AG04449 (cell line): ENCODE measurements at places on chromosomes 13 and 19.
A peak's percentile ranks its signal among the peaks of the same experiment; 100 is the strongest.

- no peak for DNase-seq
Measured at GRCh38 chr19:289651-290371, 1.4 kb downstream of the PLPP2 start.

DNA sequence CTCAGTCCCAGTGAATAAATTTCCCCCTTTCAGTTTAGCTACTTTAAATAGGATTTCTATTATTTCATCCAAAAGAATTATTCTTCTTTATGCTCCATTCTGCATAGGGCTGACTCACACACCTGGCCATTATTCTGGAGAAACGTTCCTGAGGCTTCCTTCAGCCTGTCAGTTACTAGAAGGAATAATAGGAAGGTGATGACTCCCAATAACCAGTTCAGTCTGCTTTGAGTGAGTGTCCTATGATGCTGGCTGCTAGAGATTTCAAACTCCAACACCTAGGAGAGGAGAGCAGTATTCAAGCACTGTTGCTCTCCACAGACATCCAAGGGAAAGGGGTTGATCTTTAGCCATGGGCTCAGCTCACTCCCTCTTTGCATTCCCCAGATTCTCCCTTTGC lies 117.8 kb downstream of the KCTD12 start:
- DNase-seq, result no peak

- DNase-seq, result no peak
Measured at GRCh38 chr19:49923055-49924003, 5.7 kb upstream of the ATF5 start.

DNA sequence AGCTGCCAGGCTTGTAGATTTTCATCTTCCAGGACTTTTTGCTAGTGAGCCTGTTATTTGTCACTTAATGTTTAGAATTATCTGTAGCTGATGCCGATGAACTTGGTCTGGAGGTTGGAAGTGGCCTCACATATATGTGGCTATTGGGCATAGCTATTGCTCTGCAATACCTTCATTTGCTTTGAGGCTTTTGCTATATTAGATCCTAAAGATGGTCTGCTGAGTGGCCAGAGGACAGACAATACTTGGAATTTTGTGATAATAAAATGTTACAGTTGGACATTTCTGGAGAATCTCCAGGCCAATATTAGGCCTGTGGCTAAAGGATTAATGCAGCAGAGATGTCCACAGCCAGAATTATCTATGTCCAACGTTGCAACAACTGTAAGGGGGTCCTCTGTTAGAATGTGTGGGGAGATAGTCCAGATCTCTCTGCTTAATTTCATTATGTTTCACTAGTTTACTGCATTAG lies 222.3 kb downstream of the GPC5 start:
- no peak for DNase-seq

- no peak for DNase-seq
Measured at GRCh38 chr13:30831515-30831914, 74.6 kb upstream of the MEDAG start.

GRCh38 chr13:80048030-80048429 lies 292.9 kb downstream of the SPRY2 start:
- no peak for DNase-seq

DNA sequence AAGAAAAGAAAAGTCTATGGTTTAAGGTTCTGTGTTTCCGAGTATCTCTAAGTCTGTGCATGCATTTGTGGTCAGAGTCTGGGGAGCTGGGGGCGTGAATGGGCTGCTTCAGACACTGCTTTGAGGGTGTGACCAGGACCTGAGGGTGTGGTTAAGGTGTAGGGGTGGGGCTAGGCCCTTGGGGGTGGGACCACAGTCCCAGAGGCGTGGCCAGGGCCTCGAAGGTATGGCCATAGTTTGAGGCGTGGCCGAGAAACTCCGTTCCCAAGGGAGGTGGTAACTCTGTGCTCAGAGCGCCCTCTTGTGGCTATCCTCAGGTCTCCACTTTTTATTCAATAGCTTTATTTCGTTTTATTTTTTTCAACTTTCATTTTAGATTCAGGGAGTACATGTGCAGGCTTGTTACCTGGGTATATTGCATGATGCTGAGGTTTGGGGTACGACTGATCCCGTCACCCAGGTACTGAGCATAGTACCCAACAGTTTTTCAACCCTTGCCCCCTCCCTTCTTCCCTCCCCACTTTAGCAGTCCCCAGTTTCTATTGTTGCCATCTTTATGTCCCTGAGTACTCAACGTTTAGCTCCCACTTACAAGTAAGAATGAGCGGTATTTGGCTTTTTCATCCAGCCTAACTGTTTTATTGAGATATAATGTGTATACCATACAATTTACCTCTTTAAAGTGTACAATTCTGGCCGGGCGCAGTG lies 7.0 kb upstream of the CBLC start:
- no peak for DNase-seq

- no peak for DNase-seq
Measured at GRCh38 chr13:27573265-27573664, 47.1 kb downstream of the LNX2 start.

DNA sequence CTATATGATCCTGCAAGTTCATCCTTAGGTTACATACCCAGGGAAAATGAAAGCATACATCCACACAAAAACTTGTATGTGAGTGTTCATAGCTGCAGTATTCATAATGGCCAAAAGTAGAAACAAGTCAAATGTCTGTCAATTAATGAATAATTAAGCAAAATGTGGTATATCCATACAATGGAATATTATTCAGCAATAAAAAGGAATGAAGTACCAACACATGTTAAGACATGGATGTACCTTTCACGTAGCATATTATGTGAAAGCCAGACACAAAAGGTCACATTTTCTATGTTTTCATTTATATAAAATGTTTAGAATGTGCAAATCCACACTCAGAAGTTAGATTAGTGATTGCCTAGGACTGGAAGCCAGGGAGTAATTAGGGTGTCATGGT lies 75.4 kb downstream of the ZNF429 start:
- no peak for DNase-seq

GRCh38 chr19:16198370-16198651 lies 600 bp downstream of the AP1M1 start:
- no peak for DNase-seq

GRCh38 chr13:100392709-100393630 lies 195.6 kb downstream of the GGACT start:
- peak; percentile 99 for DNase-seq

DNA sequence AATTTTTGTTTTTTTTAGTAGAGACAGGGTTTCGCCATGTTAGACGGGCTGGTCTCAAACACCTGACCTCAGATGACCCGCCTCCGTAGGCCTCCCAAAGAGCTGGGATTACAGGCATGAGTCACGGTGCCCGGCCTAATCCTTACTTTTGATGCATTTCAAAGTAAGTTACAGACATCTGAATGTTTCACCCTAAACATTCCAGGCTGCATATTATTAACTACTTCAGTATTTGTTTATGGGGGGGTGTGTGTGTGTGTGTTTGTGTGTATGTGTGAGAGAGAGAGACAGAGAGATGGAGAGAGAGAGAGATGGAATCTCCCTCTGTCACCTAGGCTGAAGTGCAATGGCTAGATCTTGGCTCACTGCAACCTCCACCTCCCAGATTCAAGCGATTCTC lies 13.1 kb downstream of the SULT2B1 start:
- no peak for DNase-seq

DNA sequence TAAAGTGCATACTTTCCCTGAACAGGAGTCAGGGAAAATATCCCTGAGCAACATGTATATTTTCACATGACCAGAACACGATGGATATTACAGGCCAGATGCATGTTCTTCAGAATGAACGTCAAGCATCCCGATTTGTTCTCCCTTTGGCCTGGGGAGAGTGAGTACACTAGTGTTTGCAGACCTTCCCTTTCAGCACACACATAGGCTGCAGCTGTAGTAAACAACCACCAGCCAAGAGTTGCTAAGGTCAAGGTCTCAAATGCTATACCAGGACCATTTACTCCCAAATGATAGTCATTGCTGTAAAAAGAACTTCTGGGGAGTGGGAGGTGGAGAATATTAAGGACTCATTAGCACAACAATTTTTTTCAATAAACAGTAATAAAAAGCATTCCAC lies 3.0 kb downstream of the KLF12 start:
- DNase-seq, result no peak

- DNase-seq, result no peak
Measured at GRCh38 chr13:48158290-48158689, 63.4 kb upstream of the MED4 start.

- DNase-seq, result no peak
Measured at GRCh38 chr19:47512948-47513319, 1.9 kb downstream of the NAPA start.

DNA sequence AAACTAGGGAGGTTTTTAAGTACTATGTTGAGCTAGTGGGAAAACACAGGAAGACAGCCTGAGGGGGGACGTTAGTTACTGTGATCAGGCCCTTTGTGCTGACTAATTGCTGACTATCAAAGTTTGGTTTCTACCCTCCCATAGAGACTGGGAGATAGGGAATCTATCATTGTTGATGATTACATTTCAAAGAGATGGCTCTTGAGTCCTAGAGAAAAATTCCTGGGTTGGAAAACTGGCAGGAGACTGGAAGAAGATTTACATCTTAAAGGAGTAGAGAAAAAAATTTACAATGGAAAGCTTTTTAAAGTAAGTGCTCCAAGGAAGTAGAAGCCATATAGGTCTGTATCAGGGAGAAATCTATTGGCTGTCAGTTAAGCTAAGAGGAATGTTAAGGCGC lies 522.0 kb upstream of the KLHL1 start:
- DNase-seq, result no peak

DNA sequence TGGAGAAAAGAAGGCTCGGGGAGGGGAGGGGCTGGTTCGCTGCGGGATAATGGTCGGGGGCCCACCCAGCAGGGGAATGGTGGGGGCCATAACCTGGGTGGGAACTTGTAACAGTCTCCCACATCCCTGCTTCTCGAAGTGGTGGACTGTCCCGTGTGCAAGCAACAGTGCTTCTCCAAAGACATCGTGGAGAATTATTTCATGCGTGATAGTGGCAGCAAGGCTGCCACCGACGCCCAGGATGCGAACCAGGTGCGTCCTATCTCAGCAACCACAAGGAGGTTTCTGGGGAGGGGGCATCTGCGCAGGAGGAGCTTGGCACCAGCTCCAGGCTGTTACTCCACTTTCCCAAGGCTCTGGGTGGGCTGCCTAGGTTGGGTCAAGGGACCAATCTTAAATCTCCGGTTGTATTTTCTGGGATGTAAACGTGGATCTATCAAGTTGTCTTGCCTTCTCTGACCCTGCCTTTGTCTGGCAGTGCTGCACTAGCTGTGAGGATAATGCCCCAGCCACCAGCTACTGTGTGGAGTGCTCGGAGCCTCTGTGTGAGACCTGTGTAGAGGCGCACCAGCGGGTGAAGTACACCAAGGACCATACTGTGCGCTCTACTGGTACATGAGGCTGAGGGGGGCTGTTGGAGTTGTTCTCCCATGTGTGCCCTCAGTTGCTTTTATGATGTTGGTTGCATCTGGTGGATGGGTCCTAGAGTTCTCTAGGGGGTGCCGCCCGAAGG lies 1.6 kb downstream of the TRIM28 start:
- no peak for DNase-seq

DNA sequence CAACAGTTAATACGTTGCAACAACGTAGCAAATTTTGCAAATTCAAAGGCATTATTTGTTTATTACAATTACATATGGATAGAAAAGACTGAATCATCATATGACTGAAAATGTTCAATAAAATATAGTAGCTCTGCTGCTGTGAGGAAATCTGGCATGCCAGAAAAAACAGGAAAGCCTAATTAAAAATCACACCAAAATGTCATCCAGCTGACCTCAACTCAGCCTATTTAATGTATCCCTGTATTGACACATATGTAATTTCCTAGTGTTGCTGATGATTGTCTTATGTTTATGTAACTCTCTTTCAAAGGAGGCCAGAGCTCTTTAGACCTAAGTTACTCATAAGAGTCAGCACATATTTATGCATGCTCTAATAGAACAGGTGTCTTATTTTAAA lies 495.0 kb downstream of the PCDH17 start:
- no peak for DNase-seq

DNA sequence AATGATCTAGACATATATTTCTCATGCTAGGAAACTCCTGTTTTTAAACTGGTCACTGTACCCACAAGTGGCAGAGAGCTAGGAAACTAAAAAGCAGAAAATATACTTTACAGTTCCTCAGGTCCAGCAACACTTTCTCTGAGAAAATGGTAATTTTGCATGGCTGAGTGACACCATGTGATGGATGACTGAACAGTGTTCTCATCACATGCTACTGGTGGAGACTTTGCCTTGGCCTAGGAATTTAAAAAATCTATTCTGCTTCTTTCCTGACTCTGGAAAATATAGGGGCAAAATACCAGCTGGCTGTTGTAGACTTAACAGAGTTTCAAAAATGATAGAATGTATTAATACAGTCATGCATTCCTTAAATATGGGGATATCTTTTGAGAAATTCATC lies 50.0 kb downstream of the LATS2 start:
- no peak for DNase-seq

- no peak for DNase-seq
Measured at GRCh38 chr13:29737061-29737460, 113.4 kb downstream of the UBL3 start.

- DNase-seq, result no peak
Measured at GRCh38 chr19:52786078-52786463, 520 bp downstream of the ZNF600 start.

DNA sequence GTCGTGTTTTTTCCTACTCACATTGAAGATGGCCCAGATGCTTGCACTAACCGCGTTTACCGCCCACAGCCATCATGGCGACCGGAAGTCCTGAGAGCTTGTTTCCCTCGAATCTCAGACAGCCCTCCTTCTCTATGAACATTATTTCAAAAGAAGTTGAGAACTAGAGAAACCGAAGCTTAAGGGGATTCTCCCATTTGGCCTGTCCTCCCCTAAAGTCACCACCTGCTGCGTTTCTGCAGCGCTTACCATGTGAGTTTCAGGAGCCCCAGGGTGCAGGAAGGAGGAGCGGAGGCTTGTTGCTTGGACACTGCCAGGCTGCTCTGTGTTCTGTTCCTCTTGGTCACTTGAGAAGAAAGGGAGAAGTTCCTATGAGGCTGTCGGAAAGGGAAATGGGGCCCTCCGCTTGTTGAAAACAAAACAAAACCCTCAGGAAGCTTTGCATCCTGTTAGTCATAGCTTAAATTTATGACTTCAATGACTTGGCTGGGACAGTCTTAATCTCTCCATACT lies 6.2 kb downstream of the CARD8 start:
- DNase-seq, result no peak

GRCh38 chr19:46036744-46037128 lies 4.1 kb downstream of the IGFL4 start:
- no peak for DNase-seq

GRCh38 chr13:23754506-23754905 lies 134.7 kb downstream of the MIPEP start:
- no peak for DNase-seq

DNA sequence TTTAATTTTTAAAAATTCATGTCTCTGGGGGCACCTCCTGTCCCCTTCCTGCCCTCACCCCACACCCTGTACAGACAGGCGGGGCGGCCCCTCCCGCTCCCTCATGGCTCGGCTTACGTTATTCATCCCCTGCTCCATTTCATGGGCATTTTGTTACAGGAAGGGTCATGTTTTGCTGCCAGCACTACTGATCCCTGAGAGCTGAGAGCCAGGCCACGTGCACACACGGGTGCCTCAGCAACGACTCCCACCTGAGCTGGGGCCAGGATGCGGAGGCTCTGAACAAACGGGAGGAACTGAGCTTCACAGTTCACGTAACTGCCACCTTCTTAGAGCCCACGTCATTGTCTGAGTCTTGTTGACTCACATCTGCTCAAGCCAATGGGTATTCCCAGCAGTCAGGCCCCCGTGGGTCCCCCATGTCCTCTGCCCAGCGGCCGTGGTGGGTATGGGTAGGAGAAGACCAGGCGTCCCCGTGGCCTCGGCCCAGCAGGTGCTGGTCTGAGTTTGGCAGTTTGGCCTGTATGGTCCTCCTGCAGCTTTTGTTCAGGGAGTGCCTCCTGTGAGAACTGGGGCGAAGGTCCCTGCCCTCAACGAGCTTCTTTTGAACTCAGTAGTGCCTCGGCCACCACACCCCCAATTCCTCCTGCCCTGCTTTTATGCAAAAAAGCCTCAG lies 16.4 kb upstream of the TMEM255B start:
- DNase-seq, result no peak
